ENCODE measurements at places on chromosomes 2 and 18.
A peak's percentile ranks its signal among the peaks of the same experiment; 100 is the strongest.

GRCh38 chr2:30981510-30981909 is 156.7 kb downstream of the GALNT14 start:
- no peak for DNase-seq

DNA sequence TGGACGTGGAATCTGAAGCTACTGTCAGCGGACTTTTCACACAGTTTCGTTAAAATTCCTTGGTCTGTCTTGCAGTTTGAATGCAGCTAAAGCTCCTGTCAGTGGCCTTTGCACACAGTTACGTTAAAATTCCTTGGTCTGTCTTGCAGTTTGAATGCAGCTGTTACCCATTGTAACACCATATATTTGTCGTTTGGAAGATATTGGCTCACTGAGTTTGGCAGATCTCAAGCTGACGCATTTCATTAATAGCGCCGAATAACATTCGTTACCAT is 1.0 kb downstream of the LIMS1 start:
- DNase-seq = no peak

DNA sequence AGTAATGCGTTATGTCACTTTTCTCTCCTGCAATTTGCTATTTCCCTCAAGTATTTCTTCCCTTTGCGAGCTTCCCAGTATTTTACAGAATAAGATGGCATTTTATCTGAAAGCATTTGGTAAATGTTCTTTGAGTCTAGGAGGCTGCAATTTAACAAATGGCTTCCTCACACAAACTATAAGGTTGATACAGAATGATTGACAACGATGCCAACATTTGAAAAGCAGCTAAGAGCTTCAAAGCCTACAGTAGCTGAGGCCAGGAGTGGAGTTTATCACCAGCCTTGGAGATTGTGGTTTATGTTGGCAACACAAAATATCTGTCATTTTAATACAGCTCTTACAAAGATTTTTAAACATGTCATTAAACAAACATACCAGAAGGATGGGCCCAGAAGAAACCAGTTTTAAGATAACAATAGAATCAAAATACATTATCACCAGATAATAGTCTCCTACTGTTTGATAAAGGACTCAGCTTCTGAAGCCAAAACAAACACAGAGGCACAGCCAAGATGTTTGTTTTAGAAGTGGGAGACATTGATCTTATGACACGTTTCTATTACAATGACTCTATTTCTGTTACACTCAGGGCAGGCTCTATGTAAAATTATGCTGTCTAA is 711.4 kb upstream of the ACVR2A start:
- DNase-seq = no peak

DNA sequence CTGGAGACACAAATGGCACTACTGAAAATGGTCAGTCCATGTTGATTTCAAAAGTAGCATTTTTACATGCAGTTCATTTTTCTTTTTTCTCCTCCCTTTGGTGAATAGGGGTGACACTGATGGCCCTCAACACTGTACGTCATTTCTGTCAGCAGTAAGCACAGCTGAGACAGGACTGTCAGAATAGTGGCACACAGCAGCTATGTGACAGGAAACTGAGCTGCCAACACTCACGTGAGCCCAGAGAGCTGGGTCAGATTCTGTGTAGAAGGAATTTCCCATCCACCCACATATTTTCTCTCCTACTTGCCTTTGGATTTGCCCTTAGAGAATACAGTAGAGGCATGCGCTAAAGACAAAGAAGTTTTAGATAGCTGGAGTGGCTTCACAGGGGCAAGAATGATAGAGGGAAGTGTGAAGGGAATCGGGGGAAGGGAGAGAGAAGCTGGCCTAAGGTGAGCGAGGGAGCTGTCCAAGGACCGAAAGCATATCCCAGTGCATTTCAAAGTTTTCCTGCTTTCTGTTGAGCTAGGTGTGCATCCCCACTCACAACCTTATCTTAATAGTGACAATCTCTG is 476.6 kb downstream of the CNTNAP5 start:
- no peak for DNase-seq

DNA sequence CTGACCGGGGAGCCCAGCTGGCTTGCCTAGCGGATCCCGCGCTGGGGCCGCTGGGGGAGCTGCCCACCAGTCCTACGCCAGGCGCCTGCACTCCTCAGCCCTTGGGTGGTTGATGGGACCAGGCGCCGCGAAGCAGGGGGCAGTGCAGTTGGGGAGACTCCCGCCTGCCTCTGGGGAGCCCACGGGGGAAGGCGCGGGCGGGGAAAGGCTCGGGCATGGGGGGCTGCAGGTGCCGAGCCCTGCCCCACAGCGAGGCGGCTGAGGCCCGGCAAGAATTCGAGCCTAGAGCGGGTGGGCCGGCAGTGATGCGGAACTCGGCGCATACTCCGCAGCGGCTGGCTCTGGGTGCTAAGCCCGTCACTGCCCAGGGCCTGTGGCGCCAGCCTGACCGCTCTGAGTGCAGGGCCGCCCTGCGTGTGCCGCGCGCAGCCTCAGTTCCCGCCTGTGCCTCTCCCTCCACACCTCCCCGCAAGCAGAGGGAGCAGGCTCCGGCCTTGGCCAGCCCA is 249.1 kb upstream of the TEKT4 start:
- no peak for DNase-seq

DNA sequence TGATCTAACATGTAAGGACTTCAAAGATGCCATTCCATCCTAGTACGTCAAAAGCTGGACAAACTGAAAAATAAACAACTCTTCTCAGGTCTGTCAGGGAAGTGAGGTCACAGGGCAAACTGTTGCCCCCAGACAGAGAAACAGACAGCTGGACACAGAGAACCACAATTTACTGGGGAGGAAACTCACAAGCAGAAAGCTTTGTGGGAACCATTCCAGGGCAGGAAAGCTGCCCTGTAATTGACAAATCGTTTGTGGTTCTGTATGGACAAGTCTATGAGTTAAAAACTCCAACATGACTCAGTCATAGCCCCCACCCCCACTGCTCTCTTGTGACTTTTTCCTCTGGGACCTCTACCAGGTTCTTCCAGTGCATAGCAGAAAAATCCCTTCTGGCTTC is 28.4 kb downstream of the MCEE start:
- DNase-seq = no peak

DNA sequence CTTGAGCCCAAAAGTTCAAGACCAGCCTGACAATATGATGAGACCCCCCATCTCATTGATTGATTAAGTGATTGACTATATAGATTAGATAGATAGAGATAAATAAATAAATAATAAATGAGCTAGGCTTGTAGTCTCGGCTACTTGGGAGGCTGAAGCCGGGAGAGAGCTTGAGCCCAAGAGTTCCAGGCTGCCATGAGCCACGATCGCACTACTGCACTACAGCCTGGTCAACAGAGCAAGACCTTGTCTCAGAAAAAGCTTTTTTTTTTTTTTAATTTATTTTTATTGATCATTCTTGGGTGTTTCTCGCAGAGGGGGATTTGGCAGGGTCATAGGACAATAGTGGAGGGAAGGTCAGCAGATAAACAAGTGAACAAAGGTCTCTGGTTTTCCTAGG is 12.4 kb downstream of the EIPR1 start:
- DNase-seq = no peak

- no peak for DNase-seq
Measured at GRCh38 chr18:68428661-68429060, 286.2 kb downstream of the TMX3 start.

DNA sequence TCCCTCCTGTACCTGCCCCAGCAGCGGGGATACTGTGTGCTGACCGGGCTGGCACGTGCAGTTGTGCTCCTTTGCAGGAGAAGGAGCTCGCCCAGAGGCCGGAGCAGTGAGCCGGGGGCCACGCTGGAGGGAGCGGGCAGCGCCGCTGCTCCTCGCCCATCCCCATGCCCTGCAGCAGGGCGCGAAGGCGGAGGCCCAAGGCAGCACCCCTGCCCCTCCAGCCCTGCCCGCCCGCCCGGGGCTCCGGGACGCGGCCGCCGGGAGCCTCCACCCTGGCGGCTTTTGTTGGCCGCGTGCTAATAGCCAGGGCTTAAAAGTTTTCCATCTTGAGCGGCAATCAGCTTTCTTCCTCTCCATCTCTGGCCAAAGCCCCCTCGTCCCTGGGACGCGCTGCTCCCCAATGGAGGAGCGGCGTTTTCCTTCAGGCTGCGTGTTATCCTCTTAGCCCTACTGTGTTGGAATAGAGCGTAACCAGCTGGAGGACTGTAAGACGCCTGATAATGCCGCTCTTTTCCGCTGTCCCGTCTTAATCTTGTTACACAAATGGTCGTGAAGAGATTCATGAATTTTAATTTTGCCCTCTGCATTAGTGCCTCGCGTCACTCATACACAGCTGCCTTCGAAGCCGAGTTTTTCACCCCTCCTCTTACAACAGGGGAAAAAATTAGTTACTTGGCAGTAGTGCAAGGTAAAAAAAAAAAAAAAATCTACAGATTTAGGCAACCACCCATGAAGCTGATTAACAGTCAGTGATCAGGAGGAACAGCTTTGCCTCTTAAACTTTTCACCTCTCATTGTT is 172.9 kb upstream of the SIX3 start:
- DNase-seq = peak; percentile 50

GRCh38 chr2:219405958-219406860 is 12.0 kb upstream of the DES start:
- no peak for DNase-seq

DNA sequence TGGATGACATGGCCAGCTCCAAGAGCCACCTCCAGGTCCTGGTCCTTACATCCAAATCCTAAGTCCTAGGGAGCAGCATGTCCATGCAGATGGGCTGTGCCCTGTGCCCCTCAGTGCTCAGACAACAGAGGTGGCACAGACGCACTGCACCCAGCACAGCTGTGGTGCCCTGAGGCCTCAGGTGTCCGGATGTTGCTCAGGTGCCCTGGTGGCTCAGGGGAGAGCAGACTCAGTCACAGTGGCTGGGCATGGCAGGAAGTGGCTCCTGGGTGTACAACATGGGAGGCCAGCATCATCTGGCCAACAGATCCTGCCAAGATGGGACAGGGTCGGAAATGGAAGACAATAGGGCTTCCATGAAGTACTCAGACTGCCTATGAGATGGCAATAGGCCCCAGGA is 50.1 kb downstream of the TIMM21 start:
- no peak for DNase-seq

DNA sequence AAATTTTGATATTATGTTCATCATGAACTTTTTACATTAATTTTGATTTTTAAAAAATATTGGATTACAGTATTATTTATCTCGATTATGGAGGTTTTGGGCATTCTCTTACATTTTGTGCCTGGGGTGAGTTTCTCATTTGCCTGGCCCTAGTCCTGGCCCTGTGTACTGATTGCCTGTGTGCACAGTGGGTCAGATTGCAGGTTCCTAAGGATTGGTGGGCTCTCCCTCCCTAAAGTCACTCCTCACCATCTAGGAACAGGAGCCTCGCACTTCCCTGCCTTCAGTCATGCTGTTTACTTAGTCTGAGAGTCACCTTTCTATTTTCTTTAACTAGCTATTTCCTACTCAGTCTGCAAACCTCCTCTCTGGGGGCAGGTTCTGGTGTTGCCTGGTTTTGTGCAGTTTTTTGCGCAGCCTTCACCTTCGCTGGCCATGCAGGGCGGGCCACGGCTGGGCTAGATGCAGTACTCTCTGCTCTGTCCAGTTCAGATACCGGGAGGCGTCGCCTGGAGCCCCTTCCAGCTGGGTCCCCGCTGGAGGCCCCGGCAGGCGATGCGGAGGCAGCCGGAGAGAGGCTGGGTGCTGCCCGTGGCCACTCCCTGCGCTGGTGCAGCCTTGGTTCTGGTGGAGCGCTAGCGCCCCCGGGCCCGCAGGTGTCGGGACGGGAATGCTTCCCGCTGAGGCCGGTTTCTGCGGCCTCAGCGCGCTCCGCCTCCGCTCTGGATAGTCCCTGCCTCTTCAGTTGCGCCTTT is 23.3 kb upstream of the MC5R start:
- DNase-seq = no peak

GRCh38 chr2:234494361-234495250 is 2.3 kb downstream of the ARL4C start:
- DNase-seq = no peak

DNA sequence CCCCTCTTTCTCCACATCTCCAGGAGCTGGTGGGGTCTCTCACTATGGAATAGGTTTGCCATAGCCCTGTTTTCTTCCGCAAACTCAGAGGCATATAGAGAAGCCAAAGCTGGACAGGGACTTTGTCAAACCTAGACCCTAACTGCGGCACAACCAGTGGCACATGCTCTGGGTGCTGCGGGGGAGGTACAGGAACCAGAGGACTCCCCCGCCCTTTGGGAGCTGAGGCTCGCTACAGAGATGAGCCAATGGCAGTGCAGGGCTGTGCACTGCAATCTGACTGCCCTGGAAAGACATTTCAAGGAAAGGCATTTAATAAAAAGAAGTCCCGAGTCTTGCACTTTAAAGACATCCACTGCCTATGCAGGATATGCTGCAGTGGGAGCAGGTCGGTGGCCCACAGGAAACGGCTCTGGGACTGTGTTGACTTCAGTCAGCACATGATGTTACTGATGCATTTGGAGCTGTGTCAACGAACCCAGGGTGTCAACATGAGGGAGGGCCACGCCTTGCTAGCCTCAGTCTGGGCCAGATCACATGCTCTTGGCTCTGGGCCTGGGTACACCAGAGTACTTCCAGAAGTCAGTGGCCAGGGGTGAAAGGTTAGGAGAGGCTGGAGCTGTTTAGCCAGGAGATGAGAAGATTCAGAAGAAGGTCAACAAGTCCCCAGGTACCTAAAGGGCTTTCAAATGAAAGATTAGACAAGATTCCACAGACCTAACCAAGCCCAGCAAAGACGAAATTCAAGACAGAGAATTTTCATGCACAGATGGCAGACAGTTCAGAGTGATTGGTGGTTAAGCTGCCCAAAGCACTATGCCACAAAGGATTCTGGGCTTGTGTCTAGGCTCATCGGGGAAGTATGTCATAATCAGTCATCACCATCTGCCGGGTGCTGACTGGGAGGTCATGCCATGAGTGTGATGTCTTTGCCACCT is 8.2 kb downstream of the SLC35F6 start:
- no peak for DNase-seq

DNA sequence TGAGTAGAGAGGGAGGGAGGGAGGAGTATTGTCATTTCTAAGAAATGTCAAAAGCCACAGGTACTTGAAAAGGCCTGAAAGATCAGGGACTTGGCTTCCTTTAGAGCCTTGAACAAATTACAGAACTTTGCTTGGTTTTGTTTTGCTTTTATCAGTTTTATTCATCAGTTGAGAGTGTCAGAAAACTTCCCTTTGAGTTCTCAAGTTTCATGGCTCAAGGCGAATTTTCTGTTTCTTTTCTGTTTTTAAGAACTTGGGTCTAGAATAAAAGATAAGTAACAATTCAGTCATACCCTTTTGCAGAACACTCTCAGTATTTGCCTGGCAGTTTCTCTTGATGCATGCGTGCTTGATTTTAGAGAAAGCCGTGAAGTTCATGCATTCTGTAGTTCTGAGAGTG is 531.9 kb downstream of the PARD3B start:
- DNase-seq = no peak

GRCh38 chr2:43305012-43305411 is 78.6 kb upstream of the ZFP36L2 start:
- DNase-seq = no peak

Data from NCI-H2081 treated with DMSO at 0.1 percent for 48 hours (cell line).